ENCODE measurements at places on chromosomes 13 and 19.

DNA sequence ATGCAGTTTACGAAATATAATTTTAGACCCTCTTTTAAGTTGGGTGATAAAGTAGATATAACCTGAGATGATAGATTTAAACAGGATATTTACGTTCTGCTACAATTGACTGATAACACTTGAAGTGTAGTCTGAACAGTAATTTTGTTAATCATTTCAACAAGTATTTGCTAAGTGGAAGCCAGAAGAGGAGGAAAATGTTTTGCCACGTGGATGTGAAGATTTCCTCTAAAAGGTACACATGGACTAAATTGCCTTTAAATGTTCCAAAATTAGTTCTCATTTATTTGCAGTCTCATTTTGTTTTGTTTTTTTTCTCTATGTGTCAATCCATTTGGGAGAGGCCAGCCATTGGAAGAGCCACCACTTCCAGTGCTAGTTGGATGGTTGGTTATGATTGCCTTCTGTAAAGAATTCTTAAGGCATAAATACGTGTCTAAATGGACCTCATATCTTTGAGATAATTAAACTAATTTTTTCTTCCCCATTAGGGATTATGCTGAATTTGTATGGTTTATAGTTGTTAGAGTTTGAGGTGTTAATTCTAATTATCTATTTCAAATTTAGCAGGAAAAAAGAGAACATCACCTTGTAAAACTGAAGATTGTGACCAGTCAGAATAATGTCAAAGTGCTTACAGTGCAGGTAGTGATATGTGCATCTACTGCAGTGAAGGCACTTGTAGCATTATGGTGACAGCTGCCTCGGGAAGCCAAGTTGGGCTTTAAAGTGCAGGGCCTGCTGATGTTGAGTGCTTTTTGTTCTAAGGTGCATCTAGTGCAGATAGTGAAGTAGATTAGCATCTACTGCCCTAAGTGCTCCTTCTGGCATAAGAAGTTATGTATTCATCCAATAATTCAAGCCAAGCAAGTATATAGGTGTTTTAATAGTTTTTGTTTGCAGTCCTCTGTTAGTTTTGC lies 2.8 kb downstream of the MIR17HG start:
- DNase-seq: no peak

- peak; percentile 96 for DNase-seq
Observed at GRCh38 chr19:55301459-55302317, 17.9 kb downstream of the BRSK1 start.

GRCh38 chr13:33751151-33751550 lies 66.8 kb upstream of the RFC3 start:
- DNase-seq: no peak

GRCh38 chr19:40089462-40089861 lies 1.3 kb downstream of the ZNF780A start:
- no peak for DNase-seq

GRCh38 chr13:100392709-100393630 lies 195.6 kb downstream of the GGACT start:
- peak; percentile 41 for DNase-seq

DNA sequence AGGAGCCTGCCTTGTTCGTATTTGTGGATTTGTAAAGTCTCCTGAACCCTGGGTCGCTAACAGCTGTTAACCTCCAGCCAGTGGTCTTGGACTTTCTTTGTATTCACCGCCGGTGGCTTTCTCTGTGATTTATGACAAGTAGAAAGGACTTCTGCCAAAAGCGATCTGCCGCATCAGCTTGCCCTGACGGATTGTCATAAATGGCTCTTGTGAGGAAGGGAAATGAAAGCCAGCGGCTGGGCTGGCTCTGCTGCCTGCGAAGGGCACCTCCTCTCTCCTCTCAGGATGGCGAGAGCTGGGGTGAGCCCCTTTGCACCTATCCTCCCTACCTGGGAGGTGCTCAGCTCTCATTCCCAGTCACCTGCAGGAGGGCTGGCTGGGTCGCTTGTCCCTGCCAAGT lies 25.6 kb downstream of the DHRS12 start:
- no peak for DNase-seq

DNA sequence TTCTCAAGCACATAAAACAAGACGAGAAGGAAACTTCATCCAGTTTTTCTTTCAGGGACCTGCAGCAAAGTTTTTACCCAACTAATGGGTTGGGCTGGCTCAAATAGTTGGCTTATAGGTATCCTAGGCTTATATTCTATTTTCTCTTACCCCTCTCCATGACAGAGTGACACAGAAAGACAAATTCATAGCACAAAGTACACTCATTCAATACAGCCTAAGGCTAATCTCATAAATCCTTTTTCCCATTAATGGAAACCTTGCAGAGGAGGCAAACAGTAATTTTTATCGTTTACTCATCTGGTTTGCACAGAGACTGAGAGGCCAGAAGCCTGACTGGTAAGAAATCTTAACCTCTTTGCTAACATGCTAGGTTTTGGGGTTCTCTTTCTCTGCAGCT lies 1589.9 kb downstream of the SLITRK1 start:
- DNase-seq: no peak

- no peak for DNase-seq
Observed at GRCh38 chr19:19010551-19010950, 22.8 kb downstream of the SUGP2 start.

GRCh38 chr19:49366110-49366509 lies 2.4 kb downstream of the DKKL1 start:
- no peak for DNase-seq

- DNase-seq: no peak
Observed at GRCh38 chr13:67366533-67366932, 136.4 kb upstream of the PCDH9 start.

DNA sequence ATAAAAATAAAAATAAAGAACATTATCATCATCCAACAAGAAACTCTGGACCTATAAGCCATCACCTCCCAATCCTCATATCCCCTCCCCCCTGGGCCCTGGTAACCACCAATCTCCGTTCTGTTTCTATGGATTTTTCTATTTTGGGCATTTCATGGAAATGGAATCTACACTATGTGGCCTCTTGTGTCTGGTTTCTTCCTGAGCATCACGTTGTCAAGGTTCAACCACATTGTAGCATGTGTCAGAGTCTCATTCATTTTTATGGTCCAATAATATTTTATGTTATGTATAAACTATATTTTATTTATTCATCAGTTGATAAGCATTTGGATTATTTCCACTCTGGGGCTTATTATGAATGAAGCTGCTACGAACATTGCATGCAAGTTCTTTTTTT lies 26.9 kb downstream of the SULT2B1 start:
- no peak for DNase-seq

- no peak for DNase-seq
Observed at GRCh38 chr19:16184665-16185122, 516 bp upstream of the FAM32A start.

- DNase-seq: no peak
Observed at GRCh38 chr13:70253411-70253810, 145.2 kb upstream of the KLHL1 start.

- no peak for DNase-seq
Observed at GRCh38 chr13:35474496-35475211, 1.8 kb downstream of the MAB21L1 start.

DNA sequence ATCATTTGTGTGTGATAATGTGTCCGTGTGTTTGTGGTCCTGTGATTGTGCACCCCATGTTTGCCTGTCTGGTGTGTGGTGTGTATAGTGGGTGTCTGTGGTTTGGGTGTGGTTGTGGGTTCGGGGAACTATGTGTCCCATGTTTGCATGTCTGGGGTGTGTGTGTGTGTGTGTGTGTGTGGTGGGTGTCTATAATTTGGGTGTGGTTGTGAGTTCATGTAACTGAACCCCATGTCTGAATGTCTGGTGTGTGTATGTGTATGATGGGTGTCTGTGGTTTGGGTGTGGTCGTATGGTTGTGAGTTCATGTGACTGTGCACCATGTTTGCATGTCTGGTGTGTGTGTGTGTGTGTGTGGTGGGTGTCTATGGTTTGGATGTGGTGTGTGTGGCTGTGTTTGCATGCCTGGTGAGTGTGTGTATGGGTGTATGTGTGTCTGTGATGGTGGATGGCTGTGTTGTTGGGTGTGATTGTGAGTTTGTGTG lies 11.1 kb upstream of the NFIX start:
- no peak for DNase-seq

All from activated gamma-delta T cell treated with Interleukin-2 at 50 U/mL for 16 hours (primary cell).